ENCODE measurements at places on chromosomes 13 and 19.

DNA sequence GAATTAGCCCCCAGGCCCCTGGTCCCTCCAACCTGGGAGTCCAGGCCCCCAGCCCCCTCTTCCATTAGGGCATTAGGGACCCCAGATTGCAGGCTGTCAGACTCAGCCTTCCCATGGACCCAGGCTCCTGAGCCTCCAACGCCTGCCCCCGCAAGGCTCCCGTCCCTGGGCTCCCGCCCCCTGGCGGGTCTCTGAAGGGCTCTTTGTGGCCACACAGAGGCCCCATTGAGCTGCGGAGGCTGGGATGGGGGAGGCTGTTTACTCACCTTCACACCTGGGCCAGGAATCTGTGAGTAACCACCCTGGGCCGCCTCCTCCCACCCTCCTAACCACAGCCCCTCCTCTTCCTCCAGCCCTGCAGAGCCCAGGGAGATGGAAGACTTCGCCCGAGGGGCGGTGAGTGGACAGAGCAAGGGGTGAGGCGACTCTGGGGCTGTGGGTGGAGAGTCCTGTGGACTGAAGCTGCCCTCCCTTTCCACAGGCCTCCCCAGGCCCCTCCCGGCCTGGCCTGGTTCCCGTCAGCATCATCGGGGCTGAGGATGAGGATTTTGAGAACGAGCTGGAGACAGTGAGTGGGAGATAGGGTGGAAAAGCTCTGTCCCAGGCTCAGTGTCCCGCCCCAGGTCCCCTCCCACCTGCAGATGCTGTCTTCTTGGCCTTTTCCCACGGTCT lies 4.9 kb downstream of the ARHGEF1 start:
- peak; percentile 76 for DNase-seq

GRCh38 chr13:100146534-100146933 lies 57.6 kb downstream of the PCCA start:
- no peak for DNase-seq

- DNase-seq = no peak
Measured at GRCh38 chr19:39684267-39684666, 20.0 kb upstream of the LGALS14 start.

GRCh38 chr19:17078036-17078919 lies 2.7 kb downstream of the MYO9B start:
- DNase-seq = no peak

DNA sequence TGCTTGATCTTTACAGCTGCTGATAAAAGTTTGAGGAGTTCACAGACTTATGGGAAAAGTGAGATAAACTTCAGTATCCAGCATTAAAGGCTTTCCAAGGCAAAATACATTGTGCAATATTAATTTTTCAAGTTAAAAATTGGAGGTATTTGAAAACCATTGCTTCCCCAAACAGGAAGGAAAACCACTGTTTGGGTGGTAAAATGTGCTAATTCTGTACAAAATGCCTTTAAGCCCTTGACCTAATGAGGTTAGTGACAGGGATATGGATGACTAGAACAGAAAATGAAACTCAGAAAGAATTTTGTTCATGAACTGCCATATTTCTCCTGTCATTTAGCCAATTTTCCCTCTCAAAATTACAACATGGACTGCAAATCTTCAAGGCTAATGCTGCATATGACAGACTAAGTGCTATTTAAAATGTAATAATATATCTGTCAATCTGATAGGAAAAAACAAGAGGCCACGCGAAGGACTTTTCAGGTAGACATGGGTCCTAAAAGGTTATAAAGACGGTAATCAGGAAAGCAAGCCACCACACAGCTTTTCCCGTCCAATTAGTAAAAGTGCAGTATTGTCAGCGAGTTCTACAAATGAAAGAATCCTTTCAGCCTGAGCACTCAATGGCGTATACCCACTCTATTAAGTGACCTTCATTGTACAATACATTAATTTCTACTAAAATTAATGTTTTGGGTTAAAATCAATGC lies 212.8 kb downstream of the ENOX1 start:
- no peak for DNase-seq

- DNase-seq = no peak
Measured at GRCh38 chr13:109043636-109044035, 414.2 kb downstream of the MYO16 start.

- DNase-seq = no peak
Measured at GRCh38 chr13:90591260-90591926, 756.1 kb upstream of the MIR17HG start.

DNA sequence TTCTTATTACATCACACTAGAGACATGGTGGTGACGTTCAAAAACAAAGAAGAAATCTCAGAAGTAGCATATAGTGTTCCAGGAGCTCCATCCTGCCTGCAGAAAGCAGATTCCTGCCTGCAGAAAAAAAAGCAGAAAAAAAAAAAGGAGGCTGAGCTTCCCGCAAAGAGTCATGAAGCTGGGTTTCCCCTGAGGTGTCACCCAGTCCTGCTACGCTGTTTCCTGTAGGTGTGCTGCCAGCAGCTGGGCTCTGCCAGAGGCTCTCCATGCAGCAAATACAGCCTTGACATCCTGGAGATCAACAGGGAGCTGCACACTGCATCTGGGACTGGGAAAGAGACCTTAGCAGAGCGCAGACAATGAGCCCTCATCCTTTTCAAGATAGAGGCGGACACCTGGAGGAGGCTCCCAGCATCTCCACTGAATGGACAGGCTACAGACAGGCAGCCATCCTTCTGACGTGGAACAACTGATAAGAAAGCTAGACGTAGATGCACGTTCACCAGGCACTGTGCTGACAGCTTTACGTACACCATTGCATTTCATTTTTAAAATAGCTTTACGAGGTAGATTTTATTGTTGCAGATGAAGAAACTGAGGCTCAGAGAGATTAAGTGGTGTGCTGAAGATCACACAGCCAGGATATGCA lies 350.9 kb downstream of the FOXO1 start:
- peak; percentile 59 for DNase-seq

GRCh38 chr19:7988307-7988706 lies 17.1 kb downstream of the ELAVL1 start:
- DNase-seq = no peak

GRCh38 chr13:54733639-54734038 lies 1705.0 kb downstream of the OLFM4 start:
- DNase-seq = no peak

DNA sequence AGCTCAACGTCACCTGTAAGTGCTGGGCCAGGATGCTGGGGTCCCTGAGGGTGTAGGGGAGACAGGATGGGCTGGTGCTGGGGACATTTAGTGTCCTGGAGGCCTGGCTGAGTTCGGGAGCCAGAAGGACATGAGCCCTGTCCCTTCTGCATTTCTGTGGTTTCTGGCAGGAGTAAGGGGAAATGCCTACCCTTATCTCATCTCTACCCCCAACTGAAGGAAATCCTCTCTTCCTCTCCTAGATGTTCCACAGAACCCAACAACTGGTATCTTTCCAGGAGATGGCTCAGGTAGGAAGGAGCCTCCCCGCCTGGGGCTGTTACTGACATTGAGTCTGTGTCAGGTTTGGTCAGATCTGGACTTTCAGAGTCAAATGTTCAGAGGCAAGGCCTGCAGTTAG lies 1.2 kb downstream of the CD33 start:
- DNase-seq = no peak

GRCh38 chr13:25253702-25254101 lies 33.6 kb downstream of the MTMR6 start:
- DNase-seq = no peak

- DNase-seq = no peak
Measured at GRCh38 chr19:30535011-30535410, 162.8 kb downstream of the ZNF536 start.

DNA sequence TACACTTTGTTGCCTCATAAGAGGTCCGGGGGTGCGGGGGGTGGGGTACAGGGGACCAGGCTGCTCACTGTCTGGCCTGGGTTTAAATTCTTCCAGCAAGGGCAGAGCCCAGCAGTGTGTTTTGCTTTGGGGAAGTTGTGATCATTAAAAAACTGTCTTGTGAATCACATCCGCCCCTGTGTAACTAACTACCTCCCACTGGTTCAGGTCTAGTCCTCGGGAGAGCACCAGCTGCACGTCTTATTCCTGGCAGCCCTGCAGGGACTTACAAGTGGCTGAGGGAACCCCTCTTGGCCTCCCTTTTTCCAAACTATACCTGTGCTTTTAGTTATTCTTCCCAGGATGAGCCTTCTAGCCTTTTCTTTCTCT lies 127.5 kb downstream of the SIPA1L3 start:
- no peak for DNase-seq

- DNase-seq = peak; percentile 64
Measured at GRCh38 chr13:91347996-91348905, 764 bp downstream of the MIR17HG start.

Data from CD4-positive, alpha-beta T cell treated with Interferon alpha-2 for 1 hour (primary cell).